H54 (cell line): ENCODE measurements at places on chromosomes 11 and 22.

DNA sequence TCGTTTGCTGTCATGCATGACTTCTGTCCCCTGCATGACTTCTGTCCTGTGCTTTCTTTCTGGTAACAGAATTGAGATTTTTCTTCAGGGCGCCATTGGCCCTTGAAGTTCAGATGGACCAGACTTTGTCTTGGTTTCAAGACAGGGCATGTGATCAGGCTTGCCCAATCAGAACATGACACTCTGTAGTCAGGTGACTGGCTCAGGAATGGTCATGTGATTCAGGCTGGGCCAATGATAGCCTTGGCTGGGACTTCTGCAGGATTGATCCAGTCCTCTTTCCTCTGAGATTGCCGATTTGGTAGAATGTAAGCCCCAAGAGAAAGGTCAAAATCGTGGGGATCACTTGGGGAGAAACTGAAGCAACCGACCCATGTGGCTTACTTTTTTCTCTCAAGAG lies 90.5 kb upstream of the ALX4 start:
- DNase-seq, result peak; percentile 26

DNA sequence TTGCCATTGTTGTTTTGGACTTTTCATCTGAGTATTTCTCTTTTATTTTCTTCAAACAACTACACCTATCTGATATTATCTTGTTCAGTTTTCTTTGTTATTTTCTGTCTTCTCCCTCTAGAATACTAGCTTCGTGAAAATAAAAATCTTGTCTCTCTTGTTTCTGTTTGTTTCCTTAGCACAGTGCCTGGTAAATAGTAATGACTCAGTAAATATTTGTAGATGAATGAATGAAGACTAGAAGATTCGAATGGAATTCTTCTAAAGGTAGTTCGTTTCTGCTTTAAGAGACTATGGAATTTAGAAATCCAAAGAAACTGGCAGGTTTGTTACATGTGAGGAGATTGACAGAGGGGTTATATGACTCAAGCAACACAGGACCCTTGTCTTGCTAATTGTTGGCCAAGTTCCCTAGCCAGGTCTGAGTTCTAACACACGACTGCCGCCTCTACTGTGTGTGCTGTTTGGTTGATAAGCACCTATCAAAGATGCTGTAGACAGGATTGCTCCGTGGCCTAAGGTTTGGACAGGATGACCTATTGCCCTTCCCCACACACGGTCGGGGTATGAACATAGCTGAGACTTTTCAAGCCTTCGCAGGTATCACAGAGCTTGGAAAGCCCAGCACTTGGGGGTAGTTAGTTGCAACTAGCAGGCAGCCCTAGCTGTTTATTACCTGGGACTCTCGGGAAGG lies 831 bp upstream of the TMEM135 start:
- no peak for DNase-seq

DNA sequence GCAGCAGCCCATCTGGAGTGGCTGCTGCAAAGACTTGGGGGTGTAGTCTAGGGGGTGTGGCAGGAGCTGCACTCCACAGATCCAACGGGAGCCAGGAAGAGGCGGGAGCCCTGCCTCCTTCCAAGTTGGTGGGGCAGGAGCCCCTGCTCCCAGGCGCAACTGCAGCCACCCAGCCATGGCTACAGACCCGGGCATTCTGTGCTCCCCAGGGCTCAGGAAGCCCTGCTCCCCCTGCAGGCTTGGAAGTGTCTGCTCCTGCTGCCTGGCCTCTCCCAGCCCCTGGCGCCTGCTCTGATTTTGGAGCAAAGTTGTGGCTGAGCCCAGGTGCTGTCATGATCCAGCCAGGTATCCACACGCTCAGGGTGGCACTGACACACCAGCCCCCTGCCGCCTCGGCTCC lies 58.5 kb downstream of the CCDC34 start:
- DNase-seq, result no peak

GRCh38 chr11:12125609-12126149 lies 15.3 kb downstream of the MICAL2 start:
- DNase-seq, result no peak

DNA sequence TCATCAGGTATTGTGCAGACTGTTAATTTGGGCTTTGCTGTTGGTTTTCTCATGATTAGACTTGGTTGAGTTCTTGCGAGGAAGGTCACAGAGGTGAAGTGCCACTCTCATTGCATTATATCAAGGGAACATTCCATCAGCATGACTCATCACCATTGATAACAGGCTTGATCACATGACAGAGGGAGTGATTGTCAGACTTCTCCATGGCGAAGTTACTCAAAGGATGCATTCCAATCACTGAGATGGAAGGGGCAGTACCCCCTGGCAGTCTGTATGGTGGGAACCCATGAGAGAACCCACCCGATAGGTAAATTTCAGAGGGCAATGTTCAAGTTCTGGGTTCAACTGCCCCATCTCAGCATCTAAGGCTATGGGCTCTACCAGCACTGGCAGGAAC lies 19.4 kb upstream of the P2RY2 start:
- DNase-seq, result no peak

- DNase-seq, result peak; percentile 91
These were observed at the start of gene CPT1A for GRCh38 chr11:68841718-68842426. Gene CPT1A, minus strand, starts transcription at chr11:68841916. Its CDS starts 26,442 bp downstream, at chr11:68815474.

GRCh38 chr11:99320769-99321290 lies 300.1 kb downstream of the CNTN5 start:
- DNase-seq, result no peak

DNA sequence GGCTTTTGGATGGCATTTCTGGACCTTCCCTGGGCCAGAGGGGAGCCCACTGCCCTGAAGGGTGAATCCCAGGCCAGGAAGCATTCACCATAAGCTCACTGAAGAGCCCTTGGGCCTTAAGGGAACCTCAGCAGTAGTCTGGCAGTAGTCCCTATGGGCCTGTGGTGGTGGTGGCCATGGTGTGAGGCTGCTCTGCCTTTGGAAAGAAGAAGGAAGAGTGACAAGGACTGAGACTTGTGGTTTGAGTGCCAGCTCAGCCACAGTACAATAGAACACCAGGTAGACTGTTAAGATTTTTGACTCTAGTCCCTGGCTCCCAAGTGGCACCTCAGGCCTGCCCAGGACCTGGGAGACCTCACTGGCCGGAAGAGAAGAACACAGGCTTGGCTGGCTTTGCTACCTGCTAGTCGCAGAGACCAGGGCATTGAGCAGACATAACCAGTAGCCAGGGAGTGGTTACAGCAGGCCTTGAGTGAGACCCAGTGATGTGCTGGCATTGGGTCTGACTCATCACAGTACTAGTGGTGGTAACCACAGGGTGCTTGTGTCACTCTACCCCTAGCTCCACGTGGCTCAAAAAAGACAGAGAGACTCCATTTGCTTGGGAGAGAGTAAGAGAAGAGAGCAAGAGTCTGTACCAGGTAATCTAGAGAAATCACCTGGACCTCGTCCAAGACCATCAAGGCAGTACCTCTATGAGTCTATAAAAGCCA lies 259.8 kb upstream of the BLID start:
- DNase-seq, result peak; percentile 7

DNA sequence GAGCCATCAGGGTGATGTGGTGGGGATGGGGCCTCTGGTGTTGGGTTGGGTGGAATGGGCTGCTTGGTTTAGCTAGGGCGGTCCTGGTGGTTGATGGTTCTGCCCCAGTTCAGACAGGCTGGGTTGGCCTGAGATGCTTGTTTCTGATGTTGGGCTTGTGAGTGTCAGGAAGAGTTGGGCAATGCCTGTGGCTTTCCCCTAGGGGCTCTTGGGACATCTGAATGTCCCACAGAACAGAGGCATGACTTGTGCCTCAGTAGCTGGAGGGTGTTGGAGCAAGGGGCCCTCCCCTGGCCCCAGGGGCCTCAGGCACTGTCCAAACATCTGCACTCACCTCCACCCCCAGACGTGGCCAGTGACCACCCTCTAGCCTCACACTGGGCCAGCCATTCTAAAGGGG lies 14.0 kb upstream of the CTSD start:
- DNase-seq, result no peak

DNA sequence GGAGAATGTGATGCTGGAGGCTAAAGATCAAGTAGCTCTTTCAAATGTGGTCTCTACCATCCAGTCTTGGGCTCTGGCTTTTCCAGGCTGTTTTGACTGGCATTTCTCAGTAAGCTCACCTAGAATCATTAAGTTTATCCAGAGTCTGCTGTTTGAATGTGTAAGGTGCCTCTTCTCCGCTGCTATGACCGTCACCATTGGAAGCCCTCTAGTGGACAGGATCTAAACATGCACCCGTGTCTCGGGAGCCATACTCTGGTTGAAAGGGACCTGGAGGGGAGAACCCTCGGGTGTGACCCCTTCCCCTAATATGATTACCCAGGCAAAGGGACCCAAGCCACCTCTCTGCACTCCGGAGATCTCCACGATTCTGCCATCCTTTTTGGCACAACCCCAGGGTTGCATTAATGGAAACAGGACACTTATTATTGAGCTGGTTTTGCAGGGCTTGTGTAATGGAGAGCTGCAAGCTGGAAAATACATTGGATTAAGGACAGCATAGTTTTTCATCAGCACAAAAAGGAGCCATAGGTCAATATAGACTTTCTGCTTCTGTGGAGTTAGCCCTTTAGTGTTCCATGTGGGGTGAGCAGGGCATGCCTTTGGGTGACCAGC lies 191.0 kb upstream of the LARGE1 start:
- DNase-seq, result peak; percentile 18

DNA sequence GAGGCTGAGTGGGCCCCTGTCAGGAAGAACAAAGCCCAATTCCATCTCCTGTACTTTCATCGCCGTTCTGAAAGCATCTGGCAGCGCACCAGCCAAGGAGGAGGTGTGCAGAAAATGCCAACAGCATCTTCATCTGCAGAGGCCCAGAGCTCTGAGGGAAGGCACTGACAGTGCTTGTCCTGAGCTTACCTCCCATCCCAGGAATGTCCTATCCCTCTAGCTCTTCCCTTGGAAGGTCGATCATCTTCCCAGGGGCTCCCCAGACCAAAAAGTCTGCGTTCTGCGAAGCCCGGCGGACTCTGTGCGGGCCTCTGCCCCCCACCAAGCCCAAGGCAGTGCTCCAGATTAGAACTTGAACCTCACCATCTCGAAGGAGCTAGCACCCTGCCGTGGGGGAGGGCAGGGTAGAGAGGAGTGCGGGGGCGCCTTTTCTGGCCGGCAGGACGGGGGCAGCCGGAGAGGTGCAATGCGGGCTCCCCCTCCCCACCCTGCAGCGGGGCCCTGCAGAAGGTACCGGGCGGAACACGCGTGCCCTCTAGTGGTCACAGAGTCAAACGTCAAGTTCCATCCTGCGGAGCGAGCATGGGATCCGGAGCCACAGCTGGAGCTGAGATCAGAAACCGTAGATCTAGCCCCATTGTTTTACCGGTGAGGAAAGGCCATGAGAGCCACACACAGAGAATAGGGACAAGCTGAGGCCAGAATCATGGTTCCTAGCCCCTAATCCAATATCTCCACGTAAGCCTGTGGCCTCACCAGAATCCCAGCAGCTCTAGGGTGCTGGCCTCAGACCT lies 5.0 kb downstream of the SCN2B start:
- peak; percentile 57 for DNase-seq

- no peak for DNase-seq
These were observed 552 bp downstream of the PRR33 start for GRCh38 chr11:1890856-1891830.

DNA sequence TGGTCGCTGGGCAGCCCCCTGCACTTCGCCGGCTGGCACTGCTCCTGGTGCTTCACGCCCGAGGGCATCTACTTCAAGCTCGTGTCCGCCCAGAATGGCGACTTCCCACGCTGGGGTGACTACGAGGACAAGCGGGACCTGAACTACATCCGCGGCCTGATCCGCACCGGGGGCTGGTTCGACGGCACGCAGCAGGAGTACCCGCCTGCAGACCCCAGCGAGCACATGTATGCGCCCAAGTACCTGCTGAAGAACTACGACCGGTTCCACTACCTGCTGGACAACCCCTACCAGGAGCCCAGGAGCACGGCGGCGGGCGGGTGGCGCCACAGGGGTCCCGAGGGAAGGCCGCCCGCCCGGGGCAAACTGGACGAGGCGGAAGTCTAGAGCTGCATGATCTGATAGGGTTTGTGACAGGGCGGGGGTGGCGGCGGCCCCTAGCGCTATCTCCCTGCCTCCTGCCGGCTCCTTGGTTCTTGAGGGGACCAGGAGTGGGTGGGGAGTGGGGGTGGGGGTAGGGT lies 13.5 kb upstream of the MIEF1 start:
- no peak for DNase-seq

DNA sequence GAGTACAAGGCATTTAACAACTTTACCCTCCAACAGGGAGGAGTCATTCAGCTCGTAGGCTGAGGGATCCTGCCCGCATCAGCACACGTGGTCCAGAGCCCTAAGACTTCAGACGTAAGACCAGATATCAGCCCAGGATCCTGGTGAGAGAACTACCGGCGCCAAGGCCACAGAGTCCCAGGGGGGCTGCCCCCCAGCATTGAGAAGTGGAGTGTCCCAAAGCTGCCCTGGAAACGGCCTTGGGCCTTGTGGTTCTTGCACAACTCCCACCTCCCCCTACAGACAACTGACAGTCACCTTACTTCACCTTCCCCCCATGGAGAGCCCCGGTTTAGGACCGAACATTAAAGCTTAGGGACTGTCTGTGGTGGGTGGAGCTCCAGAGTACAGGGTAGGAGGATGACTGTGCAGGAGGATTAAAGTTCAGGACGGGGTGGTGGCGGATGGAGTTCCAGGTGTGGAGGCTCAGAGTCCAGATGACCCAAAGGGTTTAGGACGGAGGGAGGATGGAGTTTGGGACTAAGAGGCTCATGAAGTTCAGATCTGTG lies 1.0 kb downstream of the C11orf91 start:
- no peak for DNase-seq

- no peak for DNase-seq
These were observed 78.6 kb upstream of the APOA1 start for GRCh38 chr11:116916052-116916451.

DNA sequence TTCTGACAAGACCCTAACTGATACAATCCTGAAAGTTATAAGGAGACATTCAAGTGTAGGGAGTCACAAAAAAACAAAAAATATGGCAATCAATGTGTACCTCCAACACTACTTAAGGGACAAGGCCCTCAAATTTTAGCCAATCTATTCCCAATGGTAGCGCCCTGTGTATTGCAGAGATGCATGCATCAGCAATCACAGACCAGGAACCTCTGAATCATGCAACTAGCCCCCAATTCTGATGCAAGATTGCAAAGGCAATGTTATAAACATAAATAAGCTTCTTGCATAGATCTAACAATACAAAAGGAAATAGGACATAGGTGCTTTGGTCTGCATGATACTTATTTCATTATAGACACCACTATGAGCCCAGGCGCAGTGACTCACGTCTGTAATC lies 29.7 kb upstream of the SIK2 start:
- no peak for DNase-seq
